Substantia nigra (tissue), 51 donors: ENCODE measurements at places on chromosomes 16 and 17.

GRCh38 chr17:66222798-66223350 is 6.3 kb downstream of the APOH start:
- no peak for DNase-seq

DNA sequence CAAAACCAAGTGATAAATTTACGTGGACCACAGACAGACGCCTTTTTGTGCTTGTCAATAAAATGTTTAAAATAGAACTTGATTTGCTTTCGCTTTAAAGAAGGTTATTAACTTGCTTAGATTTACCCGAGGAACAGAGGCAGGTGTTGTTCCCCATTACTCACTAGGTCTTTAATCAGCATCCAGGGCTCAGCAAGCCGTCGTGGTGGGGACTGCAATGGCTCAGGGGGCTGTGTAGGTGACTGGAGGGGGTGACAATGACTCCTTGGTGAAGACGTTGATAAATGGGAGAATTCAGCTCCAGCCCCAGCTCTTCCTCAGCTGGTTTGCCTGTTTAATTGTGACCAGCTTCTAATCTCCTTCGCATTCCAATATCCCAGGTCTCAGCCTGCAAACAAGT is 231.4 kb downstream of the TMEM114 start:
- no peak for DNase-seq

- no peak for DNase-seq
These were observed 5.3 kb downstream of the PLD6 start for GRCh38 chr17:17200831-17201230.

DNA sequence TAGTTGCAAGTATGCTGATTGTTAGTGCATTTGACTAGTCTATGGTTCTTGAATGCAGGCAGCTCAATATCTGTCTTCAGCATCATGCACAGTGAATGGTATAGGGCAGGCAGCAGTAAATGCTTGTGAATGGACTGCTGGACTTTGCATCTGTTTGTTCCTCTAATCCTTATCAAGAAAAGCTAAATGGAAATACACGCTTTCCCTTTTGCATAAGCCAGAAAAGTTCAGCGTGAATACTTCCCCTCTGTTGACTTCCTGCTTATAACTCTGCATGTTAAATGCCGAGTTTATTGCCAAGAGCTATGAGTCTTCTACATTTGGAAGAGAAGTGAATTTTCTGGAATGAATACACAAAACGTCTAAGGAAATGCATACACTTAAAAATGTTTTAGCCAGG is 127.9 kb upstream of the CPHXL start:
- DNase-seq: no peak

GRCh38 chr17:78709119-78709681 is 72.9 kb downstream of the CYTH1 start:
- DNase-seq: no peak
